ENCODE measurements at places on chromosomes 13 and 19.
A peak's percentile ranks its signal among the peaks of the same experiment; 100 is the strongest.

GRCh38 chr19:18437491-18438330, at the start of gene ISYNA1:
Gene ISYNA1 (minus strand): TSS chr19:18438133. CDS start chr19:18437979, 154 bp downstream.
- DNase-seq, result peak; percentile 74

- no peak for DNase-seq
Measured at GRCh38 chr13:46982856-46983582, 86.2 kb upstream of the HTR2A start.

DNA sequence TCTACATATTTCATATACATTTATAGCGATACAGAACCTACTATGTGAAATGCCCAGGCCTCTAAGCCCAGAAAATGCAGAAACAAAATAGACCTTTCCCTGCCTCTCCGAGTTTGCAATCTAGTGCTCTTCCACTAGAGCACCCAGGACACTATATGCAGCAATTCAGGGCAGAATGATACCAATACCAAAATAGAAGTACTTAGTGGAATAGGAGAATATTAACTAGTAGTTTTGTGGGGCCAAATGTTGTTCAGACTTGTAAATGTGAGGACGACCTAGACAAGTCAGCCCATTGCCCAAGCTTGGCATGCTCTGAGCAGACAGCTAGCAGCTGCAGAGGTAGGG, 35.8 kb upstream of the FLT1 start:
- DNase-seq, result no peak

GRCh38 chr19:3792114-3792513, 5.9 kb upstream of the MATK start:
- no peak for DNase-seq

DNA sequence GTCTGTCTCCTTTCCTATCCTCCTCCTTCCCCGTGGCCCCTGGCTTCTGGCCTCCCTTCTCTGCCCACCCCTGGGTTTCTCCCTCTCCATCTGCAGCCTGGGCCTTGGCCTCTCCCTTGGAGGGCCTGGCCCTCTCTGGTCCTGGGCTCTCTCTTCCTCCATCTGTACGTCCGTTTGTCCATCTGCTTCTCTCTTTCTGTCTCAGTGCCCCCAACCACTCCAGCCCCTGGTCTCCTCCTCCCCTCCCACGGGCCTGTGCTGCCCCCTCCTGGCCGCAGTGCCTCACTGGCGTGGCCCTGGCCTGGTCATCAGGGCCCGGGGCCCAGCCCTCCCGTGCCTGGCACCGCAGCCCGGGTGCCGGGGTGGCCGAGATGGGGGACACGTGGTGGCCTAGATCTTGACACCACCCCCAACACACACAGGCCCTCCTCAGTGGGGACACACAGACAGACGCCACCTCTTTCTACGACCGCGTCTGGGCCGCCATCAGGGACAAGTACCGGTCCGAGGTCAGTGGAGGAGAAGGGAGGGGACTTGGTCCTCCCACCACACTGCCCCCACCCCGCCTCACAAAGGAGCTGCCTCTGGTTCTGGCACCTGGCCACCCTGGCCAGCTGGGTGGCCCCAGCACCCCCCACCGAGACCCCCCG, 11.3 kb downstream of the PRKCSH start:
- DNase-seq, result peak; percentile 82
